Stimulated activated naive CD8-positive, alpha-beta T cell treated with anti-CD3 and anti-CD28 coated beads, Interleukin-15, Interleukin-2, amounts not matched to agents 100 U/mL and 50 U/mL, for 24 hours (primary cell): ENCODE measurements at places on chromosomes 3 and 15.

DNA sequence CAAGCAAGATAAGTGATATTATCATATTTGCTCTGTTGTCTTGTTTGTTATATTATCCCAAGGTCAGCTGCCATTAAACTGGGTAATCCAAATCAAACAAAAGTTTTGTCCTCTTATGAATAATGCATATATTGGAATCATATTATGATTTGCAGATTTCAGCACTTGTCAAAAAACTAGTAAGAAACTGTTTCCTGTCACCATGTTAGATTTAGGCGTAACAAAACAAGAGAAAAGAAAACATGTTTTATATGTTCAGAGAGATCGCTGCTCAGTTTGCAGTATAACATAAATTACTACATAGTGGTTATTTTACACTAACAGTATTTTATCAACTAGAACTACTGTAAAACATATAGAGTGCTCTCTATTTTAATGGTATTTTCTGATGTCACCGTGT, 123.4 kb upstream of the ICE2 start:
- no peak for DNase-seq

GRCh38 chr15:65914386-65914785, 45.1 kb downstream of the RAB11A start:
- DNase-seq, result no peak

DNA sequence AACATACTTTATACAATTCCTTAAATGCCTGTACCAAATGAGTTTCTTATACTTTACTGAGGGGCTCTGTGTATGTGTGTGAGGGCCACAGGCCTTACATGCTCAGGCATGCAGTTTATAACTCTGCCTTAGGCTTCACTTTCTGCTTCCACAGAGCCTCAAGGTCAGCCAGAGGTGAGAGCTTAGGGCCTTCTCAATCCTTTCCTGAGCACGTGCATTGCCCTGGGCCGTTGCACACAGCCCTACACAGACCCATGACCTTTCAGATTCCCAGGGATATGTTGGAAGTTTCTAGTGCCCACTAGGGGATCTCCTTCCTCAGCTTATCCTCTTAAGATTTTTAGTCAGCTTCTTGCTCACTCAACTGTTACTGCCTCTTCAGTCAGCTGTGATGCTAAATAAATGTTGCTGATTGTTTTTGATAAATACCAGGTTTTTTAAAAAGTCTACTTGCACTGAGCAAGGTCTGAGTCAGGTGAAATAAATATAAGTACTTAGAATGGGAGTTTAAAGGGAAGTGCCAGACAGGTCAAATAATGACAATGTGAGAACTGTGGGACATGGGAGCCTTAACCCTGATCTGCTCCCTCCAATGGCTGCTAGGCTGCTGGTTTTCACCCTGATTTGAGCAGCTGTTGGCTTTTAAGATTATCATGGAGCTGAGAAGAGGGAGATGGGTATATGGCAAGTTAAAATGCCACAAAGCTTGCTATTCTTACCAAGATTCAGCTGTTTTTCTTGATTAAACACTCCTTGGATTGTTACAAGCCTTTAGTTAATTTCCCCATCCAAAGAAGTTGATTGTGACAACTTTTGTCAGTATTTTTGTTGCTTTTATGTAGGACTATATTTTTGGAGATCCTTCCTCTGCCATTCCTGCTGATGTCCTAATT, 169.5 kb downstream of the PLD1 start:
- DNase-seq, result no peak

- no peak for DNase-seq
These were observed 95.8 kb downstream of the SEC22A start for GRCh38 chr3:123297627-123297899.

GRCh38 chr3:45529697-45530096, 64.9 kb upstream of the LIMD1 start:
- no peak for DNase-seq

DNA sequence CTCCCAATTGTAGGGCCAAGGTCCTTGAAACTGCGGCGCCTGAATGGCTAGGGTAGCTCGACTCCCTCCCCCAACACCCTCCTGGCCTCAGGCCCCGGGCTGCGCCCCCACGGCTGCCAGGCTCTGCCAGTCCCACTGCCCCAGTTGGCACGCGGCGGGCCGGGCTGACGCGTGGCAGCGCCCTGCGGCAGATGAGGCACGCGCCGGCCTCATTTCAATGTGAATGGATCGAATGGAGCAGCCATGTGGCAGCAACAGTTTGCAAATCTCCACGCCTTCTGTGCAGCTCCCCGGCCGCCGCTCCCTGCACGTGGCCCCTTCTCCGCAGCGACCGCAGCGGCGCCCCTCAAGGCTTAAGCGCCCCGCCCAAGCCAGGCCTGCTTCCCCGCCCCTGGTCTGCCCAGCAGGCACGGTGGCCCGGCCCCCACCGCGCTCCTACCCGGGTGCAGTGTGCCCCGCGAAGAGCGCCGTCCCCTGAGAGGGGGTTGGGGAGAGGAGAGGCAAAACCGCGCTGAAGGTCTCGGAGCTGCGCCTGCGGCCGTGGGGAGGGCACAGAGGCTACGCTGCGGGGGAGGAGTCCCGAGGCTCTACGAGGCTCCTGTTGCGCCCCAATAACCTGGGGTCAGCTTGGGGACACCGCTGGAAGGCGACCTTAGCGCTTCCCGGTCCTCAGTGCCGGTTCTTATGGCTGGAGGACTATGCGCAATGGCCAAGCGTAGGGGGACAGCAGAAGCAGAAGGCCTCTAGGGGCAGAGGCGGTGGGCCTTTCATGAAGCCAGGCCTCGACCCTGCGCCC, 3.1 kb upstream of the DLL4 start:
- DNase-seq, result no peak
